ENCODE measurements at places on chromosomes 2 and 18. TPM values are rescaled to one million over a fixed set of nuclear protein-coding genes. Genes with fewer than 3 reads are reported as not detected.

AOX1 gene
- 3.5 TPM for total RNA-seq

TIGD1 gene
- total RNA-seq: 4.6 TPM

LCT gene
- 0.03 TPM for total RNA-seq

TMEM198 gene
- total RNA-seq: 0.90 TPM

GPAT2 gene
- not detected for total RNA-seq

SMAD2 gene
- 67.2 TPM for total RNA-seq

OTOS gene
- not detected for total RNA-seq

SLC5A7 gene
- not detected for total RNA-seq

QPCT gene
- total RNA-seq: 18.4 TPM

ALPI gene
- total RNA-seq: not detected

IGFBP2 gene
- 88.0 TPM for total RNA-seq

TYMS gene
- 166 TPM for total RNA-seq

LYPD6B gene
- 0.12 TPM for total RNA-seq

FAM117B gene
- 1.9 TPM for total RNA-seq

LINC00305 gene
- total RNA-seq: not detected

ADGRF3 gene
- 0.23 TPM for total RNA-seq

LRATD1 gene
- total RNA-seq: 0.02 TPM

SPP2 gene
- not detected for total RNA-seq

SRBD1 gene
- 7.7 TPM for total RNA-seq

ZSWIM2 gene
- total RNA-seq: not detected

KCNIP3 gene
- 2.4 TPM for total RNA-seq

SOCS6 gene
- 32.6 TPM for total RNA-seq

SERPINB4 gene
- 0.14 TPM for total RNA-seq

UGT1A9 gene
- total RNA-seq: 6.0 TPM

STK11IP gene
- 19.9 TPM for total RNA-seq

CFC1B gene
- total RNA-seq: not detected

MTCL1 gene
- 52.2 TPM for total RNA-seq

CAPN14 gene
- 0.07 TPM for total RNA-seq

IL1RL2 gene
- total RNA-seq: not detected

INHA gene
- total RNA-seq: 0.35 TPM

CROCC2 gene
- not detected for total RNA-seq

MC5R gene
- total RNA-seq: not detected

PARD6G gene
- total RNA-seq: 2.8 TPM

DSG4 gene
- not detected for total RNA-seq

NGEF gene
- total RNA-seq: 21.6 TPM

IGFBP5 gene
- total RNA-seq: 0.20 TPM

LAMA1 gene
- 0.07 TPM for total RNA-seq

SPHKAP gene
- total RNA-seq: not detected
